ENCODE measurements at places on chromosomes 5 and 9.

DNA sequence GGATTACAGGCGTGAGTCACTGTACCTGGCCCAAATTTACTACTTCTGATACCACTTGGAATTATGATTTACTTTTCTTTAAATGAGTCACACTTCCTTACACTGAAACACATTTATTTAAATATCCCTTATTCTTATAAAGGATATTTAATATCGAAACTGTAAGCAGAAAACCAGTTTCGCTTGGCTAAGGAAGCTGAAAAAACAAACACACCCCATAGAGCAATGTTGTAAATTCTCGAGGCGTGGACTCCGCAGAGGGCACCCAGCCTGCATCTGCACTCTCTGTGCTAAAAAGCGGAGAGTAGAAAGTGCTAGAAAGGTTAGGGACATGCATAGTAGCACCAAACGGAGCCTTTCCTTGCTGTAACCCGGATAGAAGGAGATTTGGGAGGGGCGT, 86.5 kb downstream of the HMCN2 start:
- no peak for DNase-seq

DNA sequence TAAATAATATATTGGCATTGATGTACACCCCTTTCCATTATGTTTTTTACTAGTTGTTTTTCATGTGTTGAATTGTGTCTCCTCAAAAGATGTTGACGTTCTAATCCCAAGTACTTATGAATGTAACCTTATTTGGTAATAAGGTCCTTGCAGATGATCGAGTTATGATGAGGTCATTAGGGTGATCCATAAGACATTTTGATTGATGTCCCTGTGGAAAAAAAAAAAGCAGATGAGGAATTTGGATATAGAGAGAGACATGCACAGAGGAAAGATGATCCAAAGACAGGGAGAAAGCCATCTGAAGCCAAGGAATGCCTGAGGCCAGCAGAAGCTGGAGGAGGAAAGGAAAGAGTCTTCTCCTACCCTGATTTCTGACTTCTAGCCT, 632.7 kb downstream of the TLR4 start:
- no peak for DNase-seq

DNA sequence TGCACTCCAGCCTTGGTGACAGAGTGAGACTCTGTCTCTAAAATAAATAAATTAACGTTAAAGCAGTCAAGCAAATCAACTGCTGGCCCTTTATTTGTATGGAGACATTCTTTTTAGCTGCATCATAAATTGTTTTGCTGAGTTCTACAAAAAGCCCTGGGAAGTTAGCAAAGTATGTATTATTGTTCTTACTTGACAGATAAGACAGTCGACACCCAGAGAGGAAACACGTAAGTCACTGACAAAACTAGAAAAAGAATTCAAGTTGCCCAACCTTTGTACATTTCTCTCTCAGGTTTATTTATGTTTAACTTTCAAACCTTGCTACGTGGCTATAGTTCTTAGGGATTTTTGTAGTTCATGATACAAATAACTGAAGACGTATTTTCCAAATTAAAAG, 40.4 kb upstream of the MACIR start:
- no peak for DNase-seq

DNA sequence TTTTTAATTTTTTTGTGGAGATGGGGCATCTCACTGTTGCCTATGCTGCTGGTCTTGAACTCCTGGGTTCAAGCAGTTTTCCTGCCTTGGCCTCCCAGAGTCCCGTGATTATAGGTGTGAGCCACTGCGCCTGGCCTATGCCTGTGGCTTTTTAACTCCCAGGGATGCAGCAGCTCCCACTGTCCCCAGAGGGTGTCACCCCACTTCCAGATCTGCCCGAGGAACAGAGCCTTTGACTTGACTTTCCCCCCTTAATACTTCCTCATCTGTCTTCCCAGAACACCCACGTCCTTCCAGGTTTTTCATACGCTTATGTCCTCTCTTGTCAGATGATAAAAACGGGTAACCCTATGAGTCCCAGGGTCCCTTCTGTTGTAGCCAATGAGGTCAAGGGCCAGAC, 7.6 kb upstream of the PRRC2B start:
- DNase-seq, result no peak

DNA sequence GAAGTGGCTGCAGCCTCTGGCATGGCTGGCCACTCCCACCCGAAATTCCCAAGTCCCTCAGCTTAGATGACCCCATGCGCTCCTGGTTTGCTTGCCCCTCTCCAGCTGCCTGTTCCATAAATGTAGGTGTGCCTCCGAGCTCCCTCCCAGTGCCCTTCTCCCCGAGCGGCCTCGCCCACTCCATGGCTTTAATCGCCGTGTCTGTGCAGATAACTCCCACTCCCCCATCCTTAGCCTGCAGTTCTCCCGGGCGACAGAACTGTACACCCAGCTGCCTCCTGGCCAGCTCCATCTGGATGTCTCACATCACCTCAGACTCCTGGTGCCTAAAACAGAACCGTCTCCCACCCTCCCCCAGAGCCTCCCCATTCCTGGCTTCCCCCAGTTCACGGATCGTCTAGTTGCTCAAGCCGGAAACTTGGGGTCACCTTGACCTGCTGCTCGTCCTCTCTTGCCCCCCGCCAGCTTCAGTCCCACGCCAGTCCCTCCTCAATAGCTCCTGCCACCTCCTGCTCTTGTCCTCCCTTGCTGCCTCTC, 24.1 kb downstream of the HK3 start:
- no peak for DNase-seq

DNA sequence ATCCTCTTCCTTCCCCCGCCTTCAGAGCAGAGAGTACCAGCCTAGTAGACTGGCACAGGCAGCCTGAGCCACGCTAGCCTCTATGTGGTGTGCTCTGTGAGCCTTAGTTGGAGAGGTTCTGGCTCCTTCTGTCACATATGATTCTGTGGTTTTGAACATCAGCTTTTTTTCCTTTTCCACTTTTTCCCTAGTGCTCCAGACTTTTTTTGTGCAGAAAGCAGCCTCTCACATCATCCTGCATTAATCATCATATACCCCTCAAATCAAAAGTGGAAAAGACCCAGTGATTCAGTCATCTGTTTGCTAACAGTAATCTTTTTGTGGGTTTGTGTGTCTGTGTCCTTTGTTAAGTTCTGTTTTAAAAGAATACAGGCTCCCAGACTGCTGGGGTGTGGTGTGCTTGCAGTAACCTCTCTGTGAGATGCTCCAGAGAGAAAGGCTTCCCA, 663.9 kb upstream of the RGMB start:
- no peak for DNase-seq

DNA sequence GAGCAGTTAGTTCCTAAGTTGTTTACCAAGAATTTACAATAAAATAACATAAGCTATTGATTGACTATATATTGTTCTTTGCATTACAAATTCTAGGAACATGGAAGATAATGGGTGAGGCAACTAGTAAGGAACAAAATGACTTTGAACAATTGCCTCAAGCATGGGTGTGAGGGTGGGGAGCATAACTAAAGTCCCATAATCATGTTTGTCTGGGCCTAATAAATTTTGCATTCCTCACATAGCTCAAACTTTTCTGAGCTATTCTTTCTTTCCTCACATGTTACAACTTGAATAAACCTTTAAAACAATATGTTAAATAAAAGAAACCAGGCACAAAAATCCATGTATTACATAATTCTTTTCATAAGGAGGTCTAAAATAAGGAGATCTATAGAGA, 1066.1 kb downstream of the NR2F1-AS1 start:
- no peak for DNase-seq

DNA sequence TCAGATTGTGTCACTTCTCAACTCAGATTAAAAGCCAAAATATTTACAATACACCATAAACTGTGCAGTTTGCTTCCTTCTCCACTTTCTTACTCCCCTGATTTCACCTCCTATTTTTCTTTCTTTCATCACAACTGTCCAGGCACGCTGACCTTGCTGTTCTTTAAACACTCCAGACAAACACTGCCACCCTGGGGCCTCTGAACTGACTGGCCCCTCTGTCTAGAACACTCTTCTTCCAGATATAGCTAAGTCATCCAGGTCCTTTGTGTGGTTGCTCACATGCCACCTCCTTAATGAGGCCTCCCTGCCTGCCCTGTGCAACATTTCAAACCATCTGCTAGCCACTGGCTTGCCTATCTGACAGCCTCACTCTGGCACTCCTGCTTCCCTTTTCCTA, 46.6 kb downstream of the ATG10 start:
- no peak for DNase-seq

DNA sequence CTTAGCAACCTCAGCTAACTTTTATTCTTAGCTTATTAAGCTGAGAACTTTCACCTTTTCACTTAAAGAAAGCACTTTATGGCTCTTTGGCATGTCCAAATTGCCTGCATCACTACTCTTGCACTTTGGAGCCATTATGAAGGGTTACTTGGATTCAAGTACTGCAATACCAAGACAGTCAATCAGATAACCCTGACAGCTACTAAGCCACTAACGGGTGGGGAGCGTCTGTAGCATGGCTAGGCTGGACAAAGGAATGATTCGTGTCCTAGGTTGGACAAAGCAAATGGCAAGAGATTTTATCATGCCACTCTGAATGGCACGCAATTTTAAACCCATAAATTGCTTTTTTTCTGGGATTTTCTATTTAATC, 39.6 kb downstream of the TRPM6 start:
- no peak for DNase-seq

GRCh38 chr9:136001231-136001630, 40.1 kb upstream of the UBAC1 start:
- DNase-seq, result no peak

GRCh38 chr9:127829205-127829906, 25.1 kb downstream of the ENG start:
- no peak for DNase-seq

GRCh38 chr5:84682531-84682930, 297.9 kb upstream of the EDIL3 start:
- no peak for DNase-seq

- DNase-seq, result no peak
Measured at GRCh38 chr9:136520053-136520540, 25.8 kb downstream of the NOTCH1 start.

All from thyroid gland (tissue), 4 donors.